ENCODE measurements at places on chromosomes 11 and 22. TPM values are rescaled to one million over a fixed set of nuclear protein-coding genes. Genes with fewer than 3 reads are reported as not detected.

DNA sequence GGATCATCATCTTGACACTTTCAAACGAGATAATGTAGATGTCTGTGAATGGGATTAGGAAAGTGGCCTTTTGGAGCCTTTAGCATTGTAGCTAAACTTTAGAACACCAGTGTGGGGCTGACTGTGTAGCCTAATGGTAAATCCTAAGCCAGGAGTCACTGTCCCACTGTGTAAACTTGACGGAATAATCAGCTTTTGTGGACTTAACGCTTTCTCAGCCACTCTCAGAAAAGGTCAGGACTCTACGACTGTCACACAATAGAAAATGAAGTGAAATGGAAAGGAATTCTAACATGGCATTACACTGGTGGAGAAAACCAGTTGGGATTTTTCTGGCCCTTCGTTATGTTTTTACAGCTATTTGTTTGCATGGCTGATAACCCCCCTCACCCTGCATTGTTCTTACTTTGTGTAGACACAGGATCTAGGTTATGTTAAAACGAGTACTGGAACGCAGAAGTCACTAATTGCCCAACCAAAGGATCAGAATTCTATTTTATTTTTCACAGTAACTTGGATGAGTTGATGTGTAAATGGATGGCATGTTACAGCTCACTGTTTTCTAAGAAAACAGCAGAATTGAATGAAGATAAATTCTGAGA lies 22.0 kb upstream of the GRAMD1B start:
- DNase-seq: no peak

DNA sequence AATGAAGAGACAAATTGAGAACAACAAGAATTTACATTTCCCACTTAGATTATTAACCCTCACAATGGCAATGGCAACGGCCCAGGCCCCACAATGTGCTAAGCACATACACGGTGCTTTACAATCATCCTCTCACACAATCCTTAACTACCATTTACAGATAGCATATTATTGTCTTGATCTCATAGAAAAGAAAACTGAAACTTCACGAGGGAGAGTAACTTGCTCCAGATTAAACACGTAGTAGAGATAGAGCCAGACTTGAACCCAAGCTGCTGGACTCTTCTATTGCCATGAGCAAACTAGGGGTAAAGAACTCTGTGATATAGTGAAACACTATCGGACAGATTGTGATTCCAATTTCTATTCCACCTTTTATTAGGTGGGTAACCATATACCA lies 665.1 kb downstream of the DLG2 start:
- DNase-seq: no peak

DNA sequence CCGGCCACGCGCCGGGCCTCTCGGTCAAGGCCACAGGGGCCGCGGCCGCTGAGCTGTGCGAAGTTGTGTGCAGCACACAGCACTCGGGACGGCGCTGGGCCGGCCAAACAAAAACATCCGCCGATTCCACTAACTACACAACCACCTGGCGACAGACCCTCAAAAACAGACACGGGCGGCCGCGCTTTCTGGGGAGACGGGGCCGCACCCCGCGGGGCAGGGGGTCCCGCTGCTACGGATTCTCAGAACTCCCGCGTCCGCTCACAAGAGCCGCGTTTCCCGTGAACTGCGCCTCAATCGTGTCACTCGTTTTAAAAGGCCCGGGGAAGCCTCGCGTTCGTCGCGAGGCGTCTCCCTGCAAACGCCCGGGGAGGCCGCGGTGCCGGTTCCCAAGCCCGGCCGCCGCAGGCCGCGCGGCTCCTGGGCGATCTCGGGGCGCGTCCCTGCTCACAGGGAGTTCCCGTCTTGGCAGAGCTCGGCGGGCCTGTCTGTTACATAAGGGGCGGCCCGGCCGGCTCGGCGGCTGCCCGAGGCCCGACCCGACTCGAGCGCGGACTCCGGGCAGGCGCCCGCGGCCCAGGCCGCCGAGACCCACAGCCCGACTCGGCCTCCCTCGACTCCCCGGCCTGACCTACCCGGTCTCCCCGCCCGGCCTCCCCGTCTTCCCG lies 936 bp downstream of the BRD1 start:
- peak; percentile 51 for DNase-seq

- no peak for DNase-seq
Observed at GRCh38 chr11:35398881-35399280, 20.5 kb downstream of the SLC1A2 start.

- no peak for DNase-seq
Observed at GRCh38 chr11:66106786-66107599, 36.9 kb downstream of the PACS1 start.

Gene KCTD14
- total RNA-seq: 6.4 TPM

Gene ZNF280A
- not detected for total RNA-seq

DNA sequence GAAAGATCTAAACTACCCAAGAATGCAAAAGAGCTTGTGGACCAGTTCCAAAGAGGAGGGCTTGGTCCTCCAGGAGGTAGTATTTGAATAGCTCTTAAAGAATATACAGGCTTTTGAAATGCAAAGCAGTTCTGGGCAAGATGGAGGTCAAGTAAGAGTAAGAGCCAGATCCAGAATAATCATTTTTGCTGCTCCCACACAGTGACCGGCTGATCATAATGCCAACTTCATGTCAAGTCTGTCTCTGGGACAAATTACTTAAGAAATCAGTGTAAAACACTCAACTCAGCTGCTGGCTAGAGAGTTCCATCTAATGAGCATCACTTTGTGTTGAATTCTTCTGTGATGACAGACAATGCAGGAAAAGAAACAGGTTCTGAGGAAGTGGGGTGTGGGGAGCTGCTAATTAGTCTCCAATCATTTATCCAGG lies 250.9 kb upstream of the NARS2 start:
- peak; percentile 87 for DNase-seq

GRCh38 chr11:48031602-48032001 lies 51.2 kb downstream of the PTPRJ start:
- DNase-seq: no peak

Gene C1QTNF5
- 20.2 TPM for total RNA-seq

Gene SLC5A1
- total RNA-seq: 0.63 TPM

Gene ESAM
- 122 TPM for total RNA-seq

GRCh38 chr11:119976805-119977560 lies 160.9 kb downstream of the TRIM29 start:
- DNase-seq: no peak

DNA sequence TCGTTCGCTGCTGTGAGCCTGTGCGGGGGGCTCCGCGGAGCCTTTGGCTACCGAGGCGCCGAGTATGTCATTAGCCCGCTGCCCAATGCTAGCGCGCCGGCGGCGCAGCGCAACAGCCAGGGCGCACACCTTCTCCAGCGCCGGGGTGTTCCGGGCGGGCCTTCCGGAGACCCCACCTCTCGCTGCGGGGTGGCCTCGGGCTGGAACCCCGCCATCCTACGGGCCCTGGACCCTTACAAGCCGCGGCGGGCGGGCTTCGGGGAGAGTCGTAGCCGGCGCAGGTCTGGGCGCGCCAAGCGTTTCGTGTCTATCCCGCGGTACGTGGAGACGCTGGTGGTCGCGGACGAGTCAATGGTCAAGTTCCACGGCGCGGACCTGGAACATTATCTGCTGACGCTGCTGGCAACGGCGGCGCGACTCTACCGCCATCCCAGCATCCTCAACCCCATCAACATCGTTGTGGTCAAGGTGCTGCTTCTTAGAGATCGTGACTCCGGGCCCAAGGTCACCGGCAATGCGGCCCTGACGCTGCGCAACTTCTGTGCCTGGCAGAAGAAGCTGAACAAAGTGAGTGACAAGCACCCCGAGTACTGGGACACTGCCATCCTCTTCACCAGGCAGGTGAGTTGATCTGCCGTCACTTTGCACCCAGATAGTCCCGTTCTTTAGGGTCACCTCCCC lies 1.0 kb downstream of the ADAMTS15 start:
- peak; percentile 25 for DNase-seq

Gene SHISA8
- total RNA-seq: not detected

Gene CST6
- 17.7 TPM for total RNA-seq

GRCh38 chr11:107140983-107141382 lies 122.7 kb upstream of the GUCY1A2 start:
- no peak for DNase-seq

DNA sequence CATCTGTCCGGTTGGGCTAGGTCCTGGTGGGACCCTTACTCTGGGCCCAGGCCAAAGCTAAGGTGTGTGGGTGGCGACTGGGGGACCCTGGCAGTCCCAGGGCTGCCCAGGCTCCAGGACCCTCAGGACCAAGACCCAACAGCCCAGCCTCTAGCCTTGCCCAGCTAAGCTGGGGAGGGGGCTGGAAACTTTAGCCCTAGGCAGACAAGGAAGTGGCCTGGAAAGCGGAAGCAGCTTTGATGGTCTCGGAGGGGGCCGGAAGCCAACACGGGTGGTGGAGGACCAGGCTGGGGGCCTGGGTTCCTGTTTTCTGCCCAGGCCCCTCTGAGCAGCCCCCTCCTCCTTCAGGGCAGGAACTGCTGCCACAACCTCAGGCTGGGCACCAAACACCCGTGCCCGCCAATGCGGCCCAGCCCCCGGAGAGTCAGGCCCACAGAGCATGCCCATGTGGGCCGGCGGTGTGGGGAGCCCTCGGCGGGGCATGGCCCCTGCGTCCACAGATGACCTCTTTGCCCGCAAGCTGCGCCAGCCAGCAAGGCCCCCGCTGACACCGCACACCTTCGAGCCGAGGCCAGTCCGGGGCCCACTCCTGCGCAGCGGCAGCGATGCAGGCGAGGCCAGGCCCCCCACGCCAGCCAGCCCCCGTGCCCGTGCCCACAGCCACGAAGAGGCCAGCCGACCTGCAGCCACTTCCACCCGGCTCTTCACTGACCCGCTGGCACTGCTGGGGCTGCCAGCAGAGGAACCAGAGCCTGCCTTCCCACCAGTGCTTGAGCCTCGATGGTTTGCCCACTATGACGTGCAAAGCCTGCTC lies 2.8 kb downstream of the SIPA1 start:
- no peak for DNase-seq

DNA sequence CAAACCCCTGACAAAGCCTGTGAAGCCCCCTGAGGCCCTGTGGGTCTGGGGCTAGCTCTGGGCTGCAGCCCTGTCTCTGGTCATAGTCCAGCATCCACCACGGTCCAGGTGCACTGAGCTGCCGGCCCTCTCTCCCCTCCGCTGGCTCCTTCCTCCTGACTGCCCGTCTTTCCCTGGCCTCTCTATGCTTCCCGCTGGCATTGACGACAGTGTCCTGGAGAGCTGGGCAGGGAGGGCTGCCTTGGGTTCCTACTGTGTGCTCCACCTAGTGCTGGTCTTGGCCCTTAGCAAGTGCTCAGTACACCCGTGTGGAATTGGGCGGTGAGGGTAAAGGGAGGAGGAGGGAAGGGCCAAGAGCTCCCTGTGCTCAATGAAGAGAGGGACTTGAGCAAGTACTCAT lies 868 bp upstream of the MYEOV start:
- DNase-seq: no peak

Gene APOL5
- not detected for total RNA-seq

GRCh38 chr11:2814751-2815150 lies 70.8 kb downstream of the CDKN1C start:
- no peak for DNase-seq

GRCh38 chr11:60699284-60699691 lies at the start of gene MS4A8:
TSS of gene MS4A8 (plus strand) at chr11:60699612. CDS start at chr11:60700861, 1,249 bp downstream.
- peak; percentile 10 for DNase-seq

DNA sequence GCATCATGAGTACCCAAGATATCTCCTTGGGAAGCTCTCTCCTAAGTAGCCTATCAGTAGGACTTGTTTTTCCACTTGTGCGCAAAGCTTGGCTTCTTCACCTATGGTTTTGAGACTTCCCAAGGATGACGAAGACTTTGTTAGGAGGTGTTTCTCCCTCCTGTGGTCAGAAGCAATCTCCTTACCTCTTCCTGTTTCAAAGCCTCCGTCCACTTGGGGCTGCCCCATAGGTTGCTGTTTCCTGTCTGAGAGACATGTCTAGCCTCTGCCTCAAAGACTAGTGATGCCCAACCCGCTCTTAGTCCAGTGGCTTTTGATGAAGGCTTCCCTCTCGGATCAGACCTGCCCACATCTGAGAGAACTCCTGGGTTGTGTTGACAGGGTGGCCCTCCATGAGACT lies 92.9 kb downstream of the TRAF6 start:
- DNase-seq: no peak

DNA sequence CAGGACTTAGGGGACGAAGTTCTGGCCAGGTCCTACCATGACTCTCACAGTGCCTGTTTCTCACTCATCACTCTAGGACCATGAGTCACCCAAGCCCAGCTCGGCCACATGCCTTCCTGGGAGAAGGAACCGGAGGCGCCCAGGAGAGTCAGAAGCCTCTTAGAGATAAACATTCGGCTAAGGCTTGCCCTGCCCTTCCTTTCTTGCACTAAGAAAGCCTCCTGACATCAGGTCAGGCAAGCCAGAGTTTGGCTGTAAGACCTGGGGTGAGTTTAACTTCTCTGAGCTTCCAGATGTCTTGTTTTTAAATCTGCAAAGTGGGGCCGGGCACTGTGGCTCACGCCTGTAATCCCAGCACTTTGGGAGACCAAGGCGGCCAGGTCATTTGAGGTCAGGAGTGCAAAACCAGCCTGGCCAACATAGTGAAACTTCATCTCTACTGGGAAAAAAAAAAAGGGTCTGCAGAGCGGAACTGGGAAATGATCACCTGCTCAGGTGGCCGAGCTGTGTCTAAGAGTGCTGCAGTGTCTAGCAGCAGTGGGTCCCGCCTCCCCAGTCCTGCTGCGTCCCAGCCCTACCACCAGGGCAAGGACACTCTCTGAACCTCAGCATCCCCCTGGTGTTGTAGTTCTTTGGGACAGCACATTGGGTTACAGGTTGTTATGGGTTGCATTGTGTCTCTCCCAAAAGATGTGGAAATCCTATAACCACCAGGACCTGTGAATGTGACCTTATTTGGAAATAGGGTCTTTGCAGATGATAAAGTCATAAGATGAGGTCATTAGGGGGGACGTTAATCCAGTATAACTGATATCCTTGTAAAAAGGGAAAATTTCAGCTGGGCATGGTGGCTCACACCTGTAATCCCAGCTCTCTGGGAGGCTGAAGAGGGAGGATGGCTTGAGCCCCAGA lies 1.8 kb upstream of the CARS1 start:
- DNase-seq: no peak

DNA sequence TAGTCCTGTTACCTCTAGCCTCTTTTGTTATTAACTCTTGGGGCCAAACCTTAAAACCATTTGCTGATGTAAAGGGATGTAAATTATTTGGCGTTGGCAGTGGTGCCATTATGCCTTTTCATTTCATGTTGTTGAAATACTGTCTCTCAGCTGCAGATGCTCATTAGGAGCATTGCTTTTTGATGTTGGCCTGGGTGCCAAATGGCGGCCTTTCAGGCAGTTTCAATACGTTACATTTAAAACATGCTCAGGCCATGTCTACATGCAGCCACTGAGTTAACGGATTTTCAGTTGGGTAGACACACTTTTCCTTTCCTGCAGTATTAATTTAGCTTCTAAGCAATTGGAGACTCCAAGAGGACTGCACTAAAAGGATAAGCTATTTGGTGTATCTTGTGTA lies 5.3 kb downstream of the NCAM1 start:
- DNase-seq: no peak

GRCh38 chr22:22886546-22886945 lies 1.1 kb upstream of the IGLL5 start:
- no peak for DNase-seq

- DNase-seq: no peak
Observed at GRCh38 chr22:26323013-26323412, 106.0 kb upstream of the ASPHD2 start.

DNA sequence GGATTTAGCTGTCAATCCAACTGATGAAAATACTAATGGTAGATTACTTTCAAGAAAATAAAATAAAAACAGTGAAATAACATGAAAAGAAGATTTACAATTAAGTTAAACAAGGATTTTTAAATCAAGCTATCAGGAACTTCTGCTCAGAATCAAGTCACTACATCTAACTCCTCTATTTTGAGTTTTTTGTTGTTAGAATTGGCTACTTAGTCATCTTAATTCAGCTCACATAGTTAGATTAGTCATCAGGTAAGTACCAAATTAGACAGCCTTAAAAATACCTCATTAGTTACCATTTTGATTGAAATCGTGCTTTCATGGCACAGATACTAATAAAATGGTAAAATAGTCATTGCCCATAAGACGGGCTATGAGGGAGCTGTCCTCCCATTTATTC lies 35.8 kb downstream of the BTG4 start:
- DNase-seq: no peak

All from lung (tissue), 17 donors.